ENCODE measurements at places on chromosomes 1 and 21. TPM values are rescaled to one million over a fixed set of nuclear protein-coding genes. Genes with fewer than 3 reads are reported as not detected.
A peak's percentile ranks its signal among the peaks of the same experiment; 100 is the strongest.

FAM177B gene
- not detected for total RNA-seq

CELA3B gene
- not detected for total RNA-seq

HES2 gene
- total RNA-seq, result 0.06 TPM

FAM3B gene
- total RNA-seq, result not detected

FHAD1 gene
- total RNA-seq, result not detected

NCAM2 gene
- total RNA-seq, result 0.40 TPM

CFHR4 gene
- total RNA-seq, result not detected

NPHS2 gene
- not detected for total RNA-seq

CFHR5 gene
- total RNA-seq, result not detected

CLEC20A gene
- total RNA-seq, result not detected

- DNase-seq, result no peak
Measured at GRCh38 chr1:58398714-58399113, 147.8 kb downstream of the OMA1 start.

- DNase-seq, result no peak
Measured at GRCh38 chr1:182157187-182157586, 95.7 kb upstream of the ZNF648 start.

- DNase-seq, result peak; percentile 39
Measured at GRCh38 chr1:150221552-150221951, 14.4 kb downstream of the ANP32E start.

DNA sequence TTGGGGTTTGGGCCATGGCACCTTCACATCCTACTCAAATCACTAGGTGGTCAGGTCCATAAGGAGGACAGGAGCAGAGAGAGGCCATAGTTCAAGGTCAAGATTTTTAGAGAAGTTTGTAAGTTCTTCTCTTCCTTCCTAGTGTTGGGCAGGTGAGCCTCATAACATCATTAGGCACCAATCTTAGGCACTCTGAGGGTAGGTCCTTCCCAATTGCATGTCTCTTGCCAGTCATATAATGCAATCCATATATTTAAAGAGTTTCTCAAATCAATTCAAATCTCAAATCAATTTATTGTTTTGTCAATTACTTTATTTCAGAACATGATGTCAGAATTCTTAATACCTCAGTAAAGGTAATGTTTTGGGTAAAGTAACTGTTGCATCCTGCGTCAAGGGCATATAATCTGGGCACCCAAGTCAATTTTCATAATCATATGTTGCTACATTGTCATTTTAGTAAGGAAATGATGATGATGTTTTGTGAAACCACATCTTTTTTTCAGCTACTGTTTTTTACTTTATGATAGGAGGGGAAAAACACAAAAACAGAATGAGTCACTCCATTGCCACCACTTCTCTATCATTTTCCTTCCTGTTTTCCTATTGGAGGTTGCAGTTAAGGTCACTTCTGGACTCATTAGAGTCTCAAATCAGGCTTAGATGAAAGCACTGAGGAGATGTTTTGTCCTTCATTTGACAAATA, 122.7 kb downstream of the UCHL5 start:
- DNase-seq, result peak; percentile 47

DNA sequence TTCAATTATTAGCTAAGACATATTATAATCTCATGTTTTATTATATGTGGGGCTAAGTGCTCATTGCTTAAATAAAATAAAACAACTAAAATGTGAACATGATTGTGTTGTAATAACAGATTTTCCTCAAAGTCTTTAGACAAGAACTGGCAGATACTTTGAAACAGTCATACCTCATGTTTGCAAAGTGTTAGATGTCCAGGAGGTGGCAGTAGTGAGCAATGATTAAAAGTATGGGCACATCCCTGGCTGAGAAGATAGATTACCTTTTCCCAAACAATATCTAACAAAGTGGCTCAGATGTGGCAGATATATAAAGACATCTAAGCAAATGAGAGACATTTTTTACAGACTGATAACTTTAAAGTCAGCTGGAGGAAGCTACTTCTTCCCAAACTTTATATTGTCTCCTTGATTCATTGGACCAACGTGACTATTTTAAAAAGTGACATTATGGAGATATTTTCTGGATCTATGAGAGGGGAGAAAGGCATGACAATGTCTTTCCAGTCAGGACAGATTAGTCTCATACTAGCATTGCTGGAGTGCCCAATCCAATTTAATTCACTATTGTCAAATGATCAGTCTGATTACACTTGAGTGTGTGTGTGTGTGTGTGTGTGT, 269.8 kb downstream of the S1PR1 start:
- DNase-seq, result peak; percentile 48

GRCh38 chr1:21904704-21905520, 32.2 kb downstream of the HSPG2 start:
- peak; percentile 98 for DNase-seq

DNA sequence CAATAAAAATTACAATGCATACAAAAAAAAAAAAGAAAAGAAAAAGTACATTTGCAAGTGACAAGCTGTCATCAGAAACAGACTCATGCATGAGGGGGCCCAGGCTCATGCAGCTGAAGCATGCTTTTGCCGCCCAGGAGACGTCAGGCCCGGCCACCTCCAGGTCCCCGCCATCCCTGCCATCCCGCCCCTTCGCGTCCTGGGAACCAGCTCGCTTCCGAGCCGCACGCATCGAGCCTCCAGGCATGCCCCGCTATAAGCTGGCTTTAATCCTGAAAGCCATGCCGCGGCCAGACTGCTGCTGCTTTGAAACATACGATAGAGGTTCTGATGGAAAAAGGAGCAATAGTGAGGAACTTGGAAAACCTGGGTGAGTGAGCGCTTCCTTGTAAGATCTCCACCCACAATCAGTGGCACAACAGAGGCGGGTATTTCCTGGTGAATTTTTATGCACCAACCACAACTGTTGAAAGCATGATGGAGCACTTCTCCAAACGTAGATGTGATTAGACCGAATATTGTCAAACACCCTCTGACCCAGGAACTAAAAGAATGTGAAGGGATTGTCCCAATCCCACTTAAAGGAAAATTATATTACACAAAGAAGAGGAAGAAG, 113.7 kb downstream of the FAF1 start:
- no peak for DNase-seq

DNA sequence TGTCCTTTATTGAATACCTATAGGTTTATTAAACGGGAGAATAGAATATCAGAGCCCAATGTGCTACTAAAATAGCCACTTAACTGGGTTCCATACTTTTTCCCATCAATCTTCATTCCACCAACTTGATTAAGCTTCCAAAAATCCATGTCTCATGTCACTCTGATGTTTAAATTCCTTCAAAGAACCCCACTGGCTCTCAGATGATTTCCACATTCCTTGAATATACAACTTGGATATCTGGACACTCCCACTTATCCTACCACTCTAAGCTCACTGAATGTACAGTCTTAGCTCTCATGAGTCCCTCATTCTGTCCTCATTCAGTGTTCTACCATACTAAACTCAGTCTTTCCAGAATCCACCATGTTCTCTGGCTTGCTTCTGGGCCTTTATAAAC, 21.1 kb downstream of the COL11A1 start:
- no peak for DNase-seq

GRCh38 chr1:154955718-154956543, at the start of gene PBXIP1:
Gene PBXIP1 (minus strand): TSS chr1:154956099. CDS start chr1:154953721, 2,378 bp downstream.
- peak; percentile 93 for DNase-seq

- DNase-seq, result peak; percentile 75
Measured at GRCh38 chr1:221612047-221612777, 129.7 kb downstream of the DUSP10 start.

GRCh38 chr1:225652729-225653462, at the start of gene ENAH:
Gene ENAH (minus strand): TSS chr1:225653123. CDS start chr1:225652690, 433 bp downstream.
- DNase-seq, result peak; percentile 84

DNA sequence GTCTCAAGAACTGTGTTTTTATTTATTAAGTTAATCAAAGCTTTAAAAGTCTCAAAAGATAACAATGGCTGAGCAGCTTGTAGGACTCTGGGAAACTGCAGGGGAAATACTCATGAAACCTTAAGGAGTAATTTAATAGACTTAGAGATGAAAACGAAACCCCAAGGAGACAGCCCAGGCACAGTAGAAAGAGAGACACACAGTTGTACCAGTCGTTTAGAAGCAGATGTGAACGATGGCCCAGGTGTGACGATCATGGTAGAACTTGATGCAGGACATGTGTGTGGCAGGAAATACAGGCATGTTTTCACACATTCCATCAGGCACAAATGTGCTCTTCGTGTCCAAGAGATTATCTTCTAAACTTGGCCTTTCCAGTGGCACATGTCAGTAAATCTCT, 21.2 kb upstream of the MRPS6 start:
- no peak for DNase-seq

GRCh38 chr1:46714976-46715375, 3.9 kb downstream of the EFCAB14 start:
- DNase-seq, result no peak

All from LHCN-M2 (cell line).